ENCODE measurements at places on chromosomes 1 and 21. TPM values are rescaled to one million over a fixed set of nuclear protein-coding genes. Genes with fewer than 3 reads are reported as not detected.

The UBASH3A gene
- not detected for total RNA-seq

The MYOG gene
- total RNA-seq, result not detected

DNA sequence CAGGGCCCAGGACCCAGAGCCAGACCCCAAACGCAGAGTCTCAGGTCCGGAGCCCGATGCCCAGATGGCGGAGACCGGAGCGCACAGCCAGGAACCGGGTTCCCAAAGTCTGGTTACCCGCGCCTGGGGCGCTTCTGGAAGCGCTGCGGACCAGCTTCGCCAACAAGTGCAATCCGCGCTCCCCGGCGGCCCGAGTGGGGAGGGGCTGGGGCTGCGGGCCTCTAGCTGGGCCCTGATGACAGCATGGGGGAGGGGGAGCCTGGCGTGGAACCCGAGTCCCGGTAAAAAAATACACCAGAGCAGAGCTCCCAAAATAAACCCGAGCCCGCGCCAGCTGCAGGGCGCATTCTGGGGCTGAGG lies 494 bp downstream of the NT5C1A start:
- H3K27me3 ChIP-seq, result peaks cover 34% of the 10 kb centered on the region
- peak overlapping the region; percentile 19 for H3K4me3 ChIP-seq
- no peaks in the 10 kb centered on the region for H3K36me3 ChIP-seq
- peaks cover 11% of the 10 kb centered on the region for H3K4me1 ChIP-seq

DNA sequence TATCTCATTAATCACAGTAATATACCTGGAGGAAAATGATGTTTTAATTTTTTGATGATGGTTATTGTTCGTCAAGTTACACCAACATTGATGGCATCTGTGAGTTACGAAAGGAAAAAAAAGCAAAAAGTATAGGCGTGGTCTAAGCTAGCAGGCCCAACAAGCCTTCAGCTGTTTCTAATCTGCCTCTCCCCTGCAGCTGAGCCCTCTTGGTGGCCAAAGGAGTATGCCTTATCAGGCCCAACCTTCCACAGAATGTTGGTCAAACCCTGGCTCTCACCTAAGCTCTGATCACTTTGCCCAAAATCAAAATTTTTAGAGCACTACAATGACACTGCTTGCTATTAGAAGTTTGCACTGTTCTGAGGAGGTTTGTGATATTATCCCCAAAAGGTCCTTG lies 4.9 kb downstream of the C1orf105 start:
- H3K4me3 ChIP-seq, result no peak overlapping the region
- no peaks in the 10 kb centered on the region for H3K27me3 ChIP-seq
- no peak overlapping the region for H3K27ac ChIP-seq
- H3K36me3 ChIP-seq, result no peaks in the 10 kb centered on the region
- no peaks in the 10 kb centered on the region for H3K4me1 ChIP-seq
- DNase-seq, result no peak

The VANGL2 gene
- total RNA-seq, result 2.2 TPM

All from SJSA1 (cell line).